ENCODE measurements at places on chromosomes 3 and 15.
A peak's percentile ranks its signal among the peaks of the same experiment; 100 is the strongest.

DNA sequence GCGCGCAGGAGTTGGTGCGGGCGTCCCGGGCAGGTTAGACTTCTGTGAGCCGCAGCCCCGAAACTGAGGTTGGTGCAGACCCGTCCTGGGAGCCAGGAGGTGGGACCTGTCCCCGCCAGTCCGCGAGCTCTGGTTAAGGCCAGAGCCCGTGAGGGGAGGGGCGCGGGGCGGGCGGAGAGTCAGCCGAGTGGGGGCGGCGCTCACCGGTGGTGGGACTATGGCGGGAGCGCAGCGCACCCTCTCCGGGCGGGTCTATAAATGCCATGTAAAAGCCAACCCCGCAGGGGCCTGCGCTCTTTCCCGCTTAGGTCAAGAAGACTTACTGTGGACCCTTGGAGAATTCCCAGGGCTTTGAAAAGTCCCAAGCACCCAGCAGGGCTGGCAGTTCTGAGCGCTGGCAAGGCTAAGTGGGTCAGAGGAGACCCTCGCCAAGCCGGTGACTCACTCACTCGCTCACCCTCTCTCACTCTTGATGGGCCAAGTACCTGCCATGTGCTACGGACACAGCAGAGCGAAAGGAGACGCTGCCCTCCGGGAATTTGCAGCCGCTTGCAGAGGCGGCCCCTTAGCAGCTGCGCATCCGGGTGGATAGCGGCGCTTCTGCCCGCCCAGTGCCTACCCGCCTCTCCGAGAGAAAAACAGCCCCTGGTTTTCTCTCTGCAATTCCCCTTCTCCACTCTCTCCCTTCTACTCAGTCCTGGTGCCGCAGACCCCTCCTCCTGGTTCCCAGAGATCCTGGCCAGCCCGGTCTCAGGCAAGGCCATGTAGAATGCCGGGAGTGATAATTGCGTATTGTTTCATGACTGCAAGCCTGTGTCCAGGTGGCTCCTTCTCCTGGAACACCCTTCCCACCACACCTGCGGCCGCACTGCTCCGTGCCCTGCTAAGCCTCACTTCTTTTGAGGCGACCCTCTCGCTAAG, at the start of gene ALDH1L1:
Gene ALDH1L1 (minus strand): TSS at position 110 of the 921 bp plus-strand sequence. CDS start 19,607 bp downstream, outside the sequence.
- DNase-seq: no peak

GRCh38 chr3:148106062-148106461, 591.6 kb upstream of the AGTR1 start:
- DNase-seq: no peak

DNA sequence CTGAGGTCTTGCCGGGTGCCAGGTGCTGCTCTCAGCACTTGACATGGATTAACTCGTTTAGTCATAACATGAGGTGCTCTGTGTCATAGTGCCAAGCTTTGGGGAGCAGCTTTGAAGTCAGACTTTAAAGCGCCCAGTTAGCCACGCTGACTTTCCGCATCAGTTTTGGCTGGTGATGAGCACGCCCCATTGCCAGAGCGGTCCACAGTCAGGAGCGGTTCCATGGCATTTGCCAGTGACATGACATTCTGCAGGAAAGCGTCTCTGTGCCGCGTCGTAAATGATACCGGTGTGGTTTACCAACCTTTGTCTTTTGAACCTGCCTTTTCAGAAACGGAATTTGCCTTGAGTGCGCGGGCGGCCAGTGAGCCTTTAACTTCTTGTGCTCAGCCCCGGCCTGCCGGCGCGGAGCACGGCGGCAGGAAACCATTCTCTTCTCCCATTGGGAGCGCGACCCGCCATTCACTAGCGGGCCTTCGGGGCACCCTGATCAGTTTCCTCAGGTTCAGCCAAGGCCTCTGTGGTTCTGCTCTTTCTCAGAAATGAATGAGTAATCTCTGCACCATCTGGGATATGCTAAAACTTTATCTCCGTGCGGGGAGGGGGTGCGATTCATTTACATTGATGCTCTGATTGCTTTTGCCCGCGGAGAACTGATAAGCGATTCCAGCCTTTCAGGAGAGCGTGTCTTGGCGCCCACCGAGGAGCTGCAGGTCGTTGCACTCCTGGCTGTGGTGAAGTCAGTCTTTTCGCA, 1.7 kb upstream of the SLC2A2 start:
- no peak for DNase-seq

GRCh38 chr3:62607287-62608029, 234.1 kb upstream of the FEZF2 start:
- DNase-seq: peak; percentile 27

GRCh38 chr3:16255726-16256125, 9.0 kb downstream of the DPH3 start:
- no peak for DNase-seq

- no peak for DNase-seq
These were observed 83.1 kb upstream of the PLCL2 start for GRCh38 chr3:16801698-16802097.

DNA sequence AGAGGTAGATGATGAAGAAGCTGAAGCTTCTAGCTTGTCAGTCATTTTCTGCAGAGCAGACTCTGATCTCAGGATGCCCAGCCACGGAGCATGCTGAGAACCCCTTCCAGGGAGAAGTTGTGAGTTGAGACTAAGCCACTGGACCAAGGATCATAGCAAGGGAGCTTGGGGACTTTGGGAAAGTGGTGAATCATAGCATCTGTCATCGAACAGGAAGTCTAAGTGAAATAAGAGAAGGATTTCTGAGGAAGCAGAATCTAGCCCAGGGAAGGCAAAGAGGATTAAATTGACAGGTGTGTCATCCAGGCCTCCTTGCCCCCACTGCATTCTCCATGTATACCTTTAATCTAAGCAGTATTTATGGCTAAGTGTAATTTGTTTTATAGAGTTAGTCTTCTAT, 71.8 kb upstream of the TMEM108 start:
- no peak for DNase-seq

DNA sequence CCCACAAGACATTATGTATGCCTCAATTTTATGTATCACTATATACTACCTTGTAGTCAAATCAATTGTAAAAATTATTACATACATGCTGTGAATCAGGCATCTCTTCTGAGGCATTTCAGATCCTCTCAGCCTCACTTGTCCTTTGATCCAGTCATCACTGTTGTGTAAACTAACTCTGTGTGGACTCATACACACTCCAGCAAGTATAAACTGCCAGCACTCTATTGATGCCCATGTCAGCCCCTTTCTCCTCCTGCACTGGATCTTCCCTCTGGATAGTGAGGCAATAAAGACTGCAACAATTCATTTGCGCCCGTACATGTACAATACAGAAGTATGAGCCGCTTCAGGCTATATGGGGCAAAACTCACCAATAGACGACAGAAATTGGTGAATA, 364.7 kb upstream of the TGFBR2 start:
- no peak for DNase-seq

GRCh38 chr15:39031596-39031995, 467.0 kb upstream of the RASGRP1 start:
- no peak for DNase-seq

DNA sequence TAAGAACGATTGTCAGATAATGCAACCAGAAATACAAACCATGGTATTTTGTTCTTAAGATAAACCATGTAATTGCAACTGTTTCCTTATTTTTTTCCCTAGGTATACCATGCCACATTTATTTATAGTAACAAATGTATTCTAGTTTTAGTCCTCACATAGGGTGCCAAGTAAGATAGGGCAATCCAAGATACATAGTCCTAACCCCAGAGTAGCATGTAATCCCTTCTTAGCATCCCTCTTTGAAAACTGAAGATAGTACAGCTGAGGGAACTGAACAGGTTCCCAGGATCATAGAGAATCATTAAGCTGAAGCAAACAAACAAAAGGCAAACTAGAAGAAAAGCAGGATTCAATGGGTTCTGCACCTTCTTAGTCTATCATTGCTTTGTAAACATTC, 24.8 kb downstream of the TRNT1 start:
- DNase-seq: no peak

DNA sequence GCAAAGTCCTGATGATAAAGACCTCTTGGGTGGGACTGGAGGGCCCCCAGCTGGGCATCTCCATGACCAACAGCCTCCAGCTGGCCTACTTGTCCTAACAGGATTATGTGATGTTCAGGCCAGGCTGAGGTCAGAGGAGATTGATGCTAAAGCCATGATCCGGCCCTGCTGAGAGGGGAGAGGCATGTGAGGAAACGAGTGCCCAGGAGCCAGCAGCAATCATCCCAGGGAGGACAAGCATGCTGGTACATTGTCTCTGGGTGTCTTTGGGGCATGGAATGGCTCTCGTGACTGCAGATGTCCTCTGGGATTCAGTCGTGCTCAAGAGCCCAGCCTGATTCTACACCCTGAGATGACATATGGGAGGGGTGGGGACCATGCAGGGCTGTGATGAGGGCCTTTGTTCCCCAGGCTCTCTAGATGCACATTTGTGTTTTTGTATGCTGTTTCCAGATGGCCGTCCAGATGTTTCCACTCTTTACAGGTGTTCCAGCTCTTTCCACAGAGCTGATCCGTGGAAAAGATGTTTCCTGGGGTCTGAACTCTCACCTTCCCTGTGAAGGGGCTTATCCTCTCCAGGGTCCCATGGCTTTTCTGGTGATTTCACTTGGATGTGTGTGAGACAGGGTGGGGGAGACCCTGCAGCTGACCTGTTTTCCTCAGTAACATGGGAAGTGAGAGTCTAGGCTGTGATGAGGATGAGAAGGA, 20.2 kb downstream of the SLC24A1 start:
- DNase-seq: no peak

GRCh38 chr3:191762323-191762960, 301.5 kb downstream of the PYDC2 start:
- DNase-seq: peak; percentile 53

- no peak for DNase-seq
These were observed 69.8 kb downstream of the FGF7 start for GRCh38 chr15:49492830-49493229.

DNA sequence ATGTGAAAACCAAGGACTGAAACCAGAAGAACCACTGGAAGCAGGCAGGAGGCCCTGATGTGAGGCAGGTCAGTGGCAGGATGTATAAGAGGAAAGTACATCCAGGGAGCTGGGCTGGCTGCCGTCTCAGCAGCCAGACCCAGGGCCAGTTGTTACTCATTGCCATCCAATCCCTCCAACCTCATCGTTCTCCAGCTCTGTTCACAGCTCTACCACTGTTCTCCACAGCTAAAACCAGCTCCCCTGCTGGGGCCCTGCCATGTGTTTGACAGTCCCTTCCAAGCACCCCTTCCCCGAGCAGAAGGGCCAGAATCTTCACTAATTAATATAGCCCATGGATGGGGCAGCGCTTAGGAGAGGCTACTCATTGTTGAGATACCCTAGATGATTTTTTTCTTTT, 206.6 kb downstream of the MECOM start:
- DNase-seq: no peak

- no peak for DNase-seq
These were observed 28.4 kb downstream of the SMAD6 start for GRCh38 chr15:66730168-66731021.

GRCh38 chr3:119120480-119120879, 25.5 kb upstream of the TEX55 start:
- no peak for DNase-seq

DNA sequence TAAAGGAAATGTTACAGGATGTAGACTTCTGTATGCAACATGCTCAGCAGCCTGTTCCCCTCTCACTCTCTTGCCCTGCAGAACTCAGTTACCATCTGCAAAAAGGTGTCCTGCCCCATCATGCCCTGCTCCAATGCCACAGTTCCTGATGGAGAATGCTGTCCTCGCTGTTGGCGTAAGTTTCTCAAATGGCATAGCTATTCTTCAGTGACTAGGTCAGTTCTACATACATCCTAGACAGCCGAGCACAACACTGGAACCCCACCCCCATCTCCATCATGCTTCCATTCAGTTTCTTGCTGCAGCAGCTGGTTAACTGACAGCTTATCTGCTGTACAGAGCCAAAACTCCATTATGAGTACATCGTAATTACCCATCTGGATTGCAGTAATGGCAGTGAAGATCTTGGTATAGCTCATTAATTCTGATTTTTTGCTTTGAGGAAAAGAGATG, 4.5 kb downstream of the THBS1 start:
- no peak for DNase-seq

- DNase-seq: peak; percentile 62
These were observed 189.0 kb upstream of the MCTP2 start for GRCh38 chr15:94042180-94042928.

- no peak for DNase-seq
These were observed 2.0 kb downstream of the PPM1M start for GRCh38 chr3:52247409-52248164.

GRCh38 chr15:89068325-89068784, 19.9 kb upstream of the ABHD2 start:
- peak; percentile 73 for DNase-seq

GRCh38 chr15:29825227-29825626, 3.0 kb upstream of the TJP1 start:
- DNase-seq: no peak

GRCh38 chr3:188863999-188864406, 307.8 kb upstream of the TPRG1 start:
- DNase-seq: no peak

DNA sequence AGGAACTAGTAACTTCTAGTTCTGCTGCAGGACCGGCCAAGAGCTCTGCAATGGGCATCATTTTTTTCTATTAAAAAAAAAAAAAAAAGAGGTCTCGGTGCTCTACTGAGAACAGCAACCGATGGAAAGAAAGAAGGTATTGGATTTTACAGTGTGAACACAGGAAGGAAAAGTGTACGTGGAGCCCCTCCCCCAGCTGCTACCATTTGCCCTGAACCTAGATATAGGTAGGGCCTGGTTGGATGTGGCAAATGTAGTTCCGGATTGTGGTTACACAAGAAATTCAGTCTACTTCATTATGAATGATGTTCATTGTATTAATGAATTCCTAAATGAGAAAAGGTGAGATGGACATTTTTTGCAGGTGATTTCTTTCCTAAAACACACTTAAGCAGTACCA, 17.9 kb upstream of the PPARG start:
- DNase-seq: no peak

DNA sequence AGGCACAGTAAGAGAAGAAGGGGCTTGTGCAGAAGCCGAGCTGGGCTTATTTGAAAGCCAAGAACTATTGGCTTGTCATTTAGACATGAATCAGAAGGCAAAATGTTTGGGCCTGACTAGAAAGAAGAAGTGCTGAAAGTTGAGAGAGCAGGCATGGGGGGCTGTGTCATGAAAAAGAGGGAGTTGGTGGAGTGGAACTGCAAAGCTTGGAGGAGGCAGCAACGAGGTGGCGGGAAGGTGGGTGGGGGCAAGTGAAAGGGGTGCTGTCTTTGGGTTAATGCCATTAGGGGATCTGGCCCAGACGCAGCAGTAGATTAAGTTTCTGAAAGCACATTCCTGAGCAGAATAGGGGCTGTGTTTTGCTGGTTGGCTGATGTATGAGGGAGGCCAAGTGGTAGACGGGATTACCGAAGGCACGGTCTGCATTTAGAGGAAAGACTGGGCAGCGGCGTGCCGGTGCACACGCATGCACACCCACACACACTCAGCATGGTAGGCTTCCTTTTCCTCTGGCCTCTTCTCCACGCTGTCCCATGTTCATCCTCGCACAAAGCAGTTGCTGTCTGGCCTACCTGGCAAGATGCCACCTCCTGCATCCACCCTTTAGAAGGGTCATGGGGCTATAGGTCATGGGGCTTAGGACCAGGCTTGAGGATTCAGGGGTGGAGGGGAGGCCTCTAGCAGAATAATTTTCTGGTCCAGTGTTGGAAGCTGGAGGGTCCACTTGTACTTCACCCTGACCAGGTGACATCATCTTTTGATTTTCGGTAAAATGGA, 43.0 kb downstream of the BOC start:
- no peak for DNase-seq

- DNase-seq: no peak
These were observed 98.7 kb downstream of the RAP2B start for GRCh38 chr3:153260681-153261080.

All from COLO829 (cell line).